ENCODE measurements at places on chromosomes 1 and 21.

DNA sequence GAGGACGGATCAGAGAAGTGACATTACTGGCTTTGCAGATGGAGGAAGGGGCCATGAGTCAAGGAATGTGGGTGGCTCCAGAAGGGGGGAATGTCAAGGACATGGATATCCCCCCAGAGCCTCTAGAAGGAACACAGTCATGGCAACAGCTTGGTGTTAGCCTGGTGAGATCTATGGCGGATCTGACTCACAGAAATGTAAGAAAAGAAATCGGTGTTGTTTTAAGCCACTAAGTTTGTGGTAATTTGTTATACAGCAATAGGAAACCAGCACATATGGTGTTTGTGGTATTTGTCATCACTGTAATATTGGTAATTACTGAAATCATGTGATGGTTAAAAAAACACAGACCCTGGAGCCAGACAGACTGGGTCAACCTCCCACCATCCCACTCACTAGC lies 236.2 kb downstream of the SETD4 start:
- no peak for DNase-seq

DNA sequence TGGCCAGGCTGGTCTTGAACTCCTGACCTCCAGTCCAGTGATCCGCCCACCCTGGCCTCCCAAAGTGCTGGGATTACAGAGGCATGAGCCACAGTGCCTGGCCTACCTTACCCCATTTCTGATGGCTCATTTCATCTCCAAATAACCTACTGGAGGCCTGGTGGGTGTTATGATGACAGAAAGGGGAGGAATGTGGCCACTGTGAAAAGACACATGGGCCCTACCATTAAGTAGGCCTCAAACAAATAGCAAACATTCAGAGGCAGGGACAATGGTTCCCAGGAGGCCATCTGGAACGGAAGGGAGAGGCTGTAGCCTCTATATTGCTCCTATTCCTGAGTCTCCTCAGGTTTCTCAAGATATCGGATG lies 932 bp upstream of the FCRLA start:
- no peak for DNase-seq

DNA sequence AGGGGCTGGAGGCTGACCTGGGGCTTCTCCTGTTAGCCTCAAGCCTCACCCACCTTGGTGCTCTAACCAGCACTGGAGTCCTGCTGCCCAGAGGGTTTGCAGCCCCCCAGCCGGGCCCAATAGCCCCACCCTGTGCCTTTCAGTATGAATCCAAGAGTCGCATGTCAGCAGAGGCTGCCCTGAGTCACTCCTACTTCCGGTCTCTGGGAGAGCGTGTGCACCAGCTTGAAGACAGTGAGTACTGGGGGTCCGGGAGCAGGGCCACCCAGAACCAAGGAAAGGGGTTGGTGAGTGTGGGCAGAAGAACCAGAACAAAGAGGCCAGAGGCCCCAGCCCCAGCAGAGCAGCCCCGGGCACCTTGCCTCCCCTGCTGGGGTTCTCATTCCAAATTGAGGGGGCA lies 25.6 kb downstream of the CDK18 start:
- no peak for DNase-seq

GRCh38 chr1:40563266-40563665 lies 31.8 kb downstream of the ZNF684 start:
- DNase-seq = no peak

DNA sequence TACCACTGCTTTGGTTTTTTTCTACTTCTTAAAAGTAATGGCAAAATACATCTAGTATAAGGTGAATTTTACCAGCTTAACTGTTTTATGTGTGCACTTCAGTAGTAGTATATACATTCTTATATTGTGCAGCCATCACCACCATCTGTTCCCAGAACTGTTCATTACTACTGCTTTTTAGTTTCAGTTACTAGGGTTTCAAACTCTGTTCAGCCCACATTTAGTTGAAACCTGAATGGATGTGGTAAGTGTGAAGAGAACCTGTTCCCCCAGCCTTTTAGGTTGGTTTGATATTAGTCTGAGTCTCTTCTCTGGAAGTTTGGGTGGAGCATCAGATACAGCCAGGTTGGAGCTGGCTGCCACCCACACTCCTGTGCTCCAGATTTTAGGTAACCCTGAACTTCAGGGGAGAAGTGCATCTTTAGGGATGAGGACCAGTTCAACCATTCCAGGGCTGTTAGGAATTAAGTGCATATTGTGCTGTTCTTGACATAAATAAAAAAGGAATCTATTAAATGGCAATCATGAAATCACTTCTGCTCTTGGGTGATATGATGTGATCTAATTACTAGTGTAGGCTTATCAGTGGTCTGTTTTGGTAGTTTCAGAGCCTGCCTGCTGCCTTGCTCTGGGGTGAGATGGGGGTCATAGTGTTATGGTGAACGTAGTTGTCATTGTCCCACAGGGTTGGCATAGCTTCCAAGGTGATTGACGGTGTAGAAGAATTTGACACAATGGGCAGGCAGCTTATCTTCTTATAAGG lies 32.1 kb downstream of the URB2 start:
- DNase-seq = no peak

DNA sequence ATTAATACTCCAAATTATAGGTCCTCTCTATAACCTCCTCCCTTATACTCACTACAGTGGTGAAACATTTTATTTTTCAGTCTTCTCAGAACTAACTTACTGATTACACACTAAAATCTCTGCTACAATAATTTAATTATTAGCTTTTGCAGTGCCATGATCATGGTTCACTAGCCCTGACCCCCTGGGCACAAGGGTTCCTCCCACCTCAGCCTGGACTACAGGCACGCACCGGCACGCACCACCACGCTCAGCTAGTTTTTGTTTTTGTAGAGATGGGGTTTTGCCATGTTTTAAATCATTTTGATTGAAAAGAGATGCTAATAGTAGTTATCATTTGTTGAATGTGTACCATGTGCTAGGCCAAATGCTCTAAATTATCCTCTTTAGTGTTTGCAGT lies 6.3 kb downstream of the PATJ start:
- no peak for DNase-seq

DNA sequence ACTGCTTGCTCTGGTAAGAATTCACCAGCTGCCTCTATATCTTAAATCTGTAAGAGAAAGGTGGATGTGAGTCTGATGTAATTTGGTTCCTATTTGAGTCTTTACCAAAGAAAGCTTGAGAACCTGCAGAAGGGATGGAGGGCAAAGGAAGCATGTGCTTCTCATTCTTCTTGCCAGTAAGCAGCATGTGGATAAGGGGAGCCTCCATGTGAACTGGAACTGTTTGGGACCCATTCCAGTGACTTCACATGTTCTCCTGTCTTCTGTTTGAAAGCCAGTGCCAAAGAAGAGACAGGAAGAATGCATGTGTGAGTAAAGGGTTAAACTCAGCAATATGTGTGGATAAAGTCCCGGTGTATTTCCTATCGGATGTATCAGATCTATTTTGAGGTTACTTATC lies 119.6 kb upstream of the ADGRL2 start:
- DNase-seq = no peak

DNA sequence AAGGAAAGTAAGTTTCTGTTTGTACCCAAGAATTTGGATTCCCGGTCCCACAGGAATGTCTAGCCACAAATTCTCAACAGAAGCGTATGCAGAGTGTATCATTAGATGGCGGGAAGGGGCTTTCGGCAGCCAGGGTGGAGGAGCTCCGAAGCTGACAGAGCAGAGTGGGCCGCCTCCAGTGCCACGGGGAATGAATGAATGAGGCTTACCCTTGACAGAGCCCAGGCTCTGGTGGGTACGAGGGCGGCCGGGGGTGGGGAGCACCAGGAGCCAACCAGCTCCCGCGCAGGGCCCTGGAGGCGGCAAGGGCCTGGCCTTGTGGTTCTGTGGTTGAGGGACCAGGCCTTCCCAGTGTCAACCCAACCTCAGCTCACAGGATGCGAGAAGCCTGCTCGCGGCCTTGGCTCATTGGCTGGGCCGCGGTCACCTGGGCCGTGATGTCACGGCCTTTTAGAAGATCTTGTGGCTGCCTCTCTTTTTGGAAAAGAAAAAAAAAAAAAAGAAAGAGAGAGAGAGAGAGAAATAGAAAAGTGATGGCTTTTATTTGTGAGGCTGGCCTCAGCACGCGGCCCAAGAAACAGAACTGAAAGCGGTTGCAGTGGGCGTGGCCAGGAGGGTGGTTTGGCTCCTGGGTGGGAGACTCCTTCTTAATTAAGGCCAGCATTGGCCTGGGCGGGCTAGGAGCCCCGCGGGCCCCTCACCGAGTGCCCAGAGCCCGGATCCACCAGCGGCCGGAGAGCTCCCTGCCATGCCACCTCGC lies 34.9 kb upstream of the RUNX3 start:
- DNase-seq = no peak

- DNase-seq = peak; percentile 92
These were observed at the start of gene PATJ for GRCh38 chr1:61741711-61742619. Gene PATJ, plus strand, starts transcription at chr1:61742480. Its CDS starts 20,413 bp downstream, at chr1:61762893.

All from hepatocyte (in vitro differentiated cells).